ENCODE measurements at places on chromosomes 16 and 17. TPM values are rescaled to one million over a fixed set of nuclear protein-coding genes. Genes with fewer than 3 reads are reported as not detected.
A peak's percentile ranks its signal among the peaks of the same experiment; 100 is the strongest.

The KCNJ18 gene
- not detected for polyA plus RNA-seq

The APOBR gene
- polyA plus RNA-seq: 8.2 TPM

The RFNG gene
- 42.1 TPM for polyA plus RNA-seq

The KRTAP4-1 gene
- not detected for polyA plus RNA-seq

The FAM171A2 gene
- polyA plus RNA-seq: 6.5 TPM

The LRRC37A3 gene
- 9.2 TPM for polyA plus RNA-seq

The SHISA6 gene
- 0.24 TPM for polyA plus RNA-seq

The ZP2 gene
- 0.27 TPM for polyA plus RNA-seq

DNA sequence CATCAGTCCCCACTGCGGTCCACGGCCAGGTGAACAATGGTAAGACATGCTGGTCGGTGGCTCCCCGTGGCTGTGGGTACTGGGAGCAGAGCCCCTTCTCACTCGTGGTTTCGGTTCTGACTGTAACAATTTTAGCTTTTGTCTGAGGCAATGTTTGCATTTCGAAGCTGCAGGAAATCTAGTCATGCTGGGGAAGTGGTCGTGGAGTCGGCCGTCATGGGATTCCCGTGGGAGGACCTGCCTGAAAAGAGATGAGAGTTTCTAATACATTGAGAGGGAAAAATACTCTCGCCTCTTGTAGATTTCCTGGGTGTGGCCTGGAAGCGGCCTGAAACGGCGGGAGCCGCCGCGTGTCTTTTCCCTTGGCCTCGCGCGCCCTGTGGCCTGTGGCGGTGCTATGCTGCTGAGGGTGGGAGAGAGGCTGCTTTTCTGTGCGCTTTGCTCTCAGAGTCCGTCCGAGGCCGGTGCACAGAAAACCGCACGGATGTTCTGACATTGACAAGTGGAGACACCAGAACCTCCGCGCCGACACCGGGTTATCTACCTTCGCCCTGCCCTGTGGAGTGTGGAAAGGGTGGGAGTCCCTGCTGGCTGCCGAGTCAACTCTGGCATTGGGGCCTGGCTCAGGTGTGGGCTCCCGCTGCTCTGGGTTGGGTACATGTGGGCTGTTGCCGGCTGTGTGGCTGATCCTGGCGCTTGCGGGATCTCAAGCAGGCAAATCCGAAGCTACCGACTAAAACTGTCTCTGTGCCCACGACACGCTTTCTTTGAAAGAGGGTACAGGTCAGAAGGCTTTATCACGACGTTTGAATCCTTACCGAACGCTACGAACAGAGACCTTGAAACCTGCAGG is 60.8 kb downstream of the WDR45B start:
- no peak for DNase-seq

DNA sequence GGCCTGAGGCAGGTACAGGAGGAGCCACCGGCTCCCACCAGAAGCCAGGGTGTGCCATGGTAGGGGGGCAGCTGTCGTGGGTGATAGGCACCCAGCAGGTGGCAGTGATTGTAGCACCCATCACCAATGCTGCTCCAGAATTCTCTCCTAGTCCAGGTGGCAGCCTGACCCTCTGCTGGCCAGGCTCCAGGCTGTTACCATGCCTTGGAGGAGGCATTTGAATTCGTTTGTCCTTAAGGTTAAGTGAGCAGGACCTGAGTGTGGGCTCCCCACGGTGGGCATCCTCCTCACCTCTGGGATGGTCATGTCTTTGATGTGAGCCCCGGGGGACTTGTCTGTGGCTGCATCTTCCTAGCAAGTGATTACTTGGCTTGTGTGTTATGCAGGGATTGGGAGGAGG is 59.4 kb downstream of the RGS9 start:
- no peak for DNase-seq

GRCh38 chr17:74873037-74873873 is 461 bp upstream of the FDXR start:
- peak; percentile 100 for DNase-seq

DNA sequence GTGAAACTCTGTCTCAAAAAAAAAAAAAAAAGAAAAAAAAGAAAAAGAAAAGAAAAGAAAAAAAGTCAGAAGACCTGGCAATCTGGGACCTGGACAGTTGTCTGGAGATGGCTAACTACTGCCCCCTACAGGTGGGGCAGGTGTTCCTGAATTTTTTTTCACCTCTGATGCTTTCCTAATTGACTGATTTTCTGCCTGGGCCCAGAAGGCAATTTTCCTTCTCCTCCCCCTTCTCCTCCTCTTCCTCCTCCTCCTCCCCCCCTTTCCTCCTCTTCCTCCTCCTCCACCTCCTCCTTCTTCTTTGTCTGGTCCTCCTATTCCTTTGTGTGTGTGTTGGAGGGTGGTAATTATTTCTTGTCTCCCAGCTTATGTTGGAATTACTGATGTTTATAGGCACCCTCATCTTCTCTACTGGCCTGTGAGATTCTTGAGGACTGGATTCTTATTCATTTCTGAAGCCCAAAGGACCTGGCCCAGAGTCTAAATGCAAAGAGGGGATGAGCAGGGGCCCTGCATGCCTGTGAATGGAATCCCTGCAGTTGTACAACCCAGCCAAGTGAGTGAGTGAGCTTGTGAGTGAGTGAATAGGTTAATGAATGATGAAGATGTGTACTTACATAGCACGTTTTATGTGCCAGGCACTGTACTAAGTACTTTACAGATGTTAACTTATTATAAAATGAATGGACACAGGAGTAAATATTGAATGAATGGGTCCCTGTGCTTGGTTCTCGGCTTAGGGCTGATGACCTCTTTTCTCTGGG is 26.9 kb downstream of the IRX5 start:
- no peak for DNase-seq

DNA sequence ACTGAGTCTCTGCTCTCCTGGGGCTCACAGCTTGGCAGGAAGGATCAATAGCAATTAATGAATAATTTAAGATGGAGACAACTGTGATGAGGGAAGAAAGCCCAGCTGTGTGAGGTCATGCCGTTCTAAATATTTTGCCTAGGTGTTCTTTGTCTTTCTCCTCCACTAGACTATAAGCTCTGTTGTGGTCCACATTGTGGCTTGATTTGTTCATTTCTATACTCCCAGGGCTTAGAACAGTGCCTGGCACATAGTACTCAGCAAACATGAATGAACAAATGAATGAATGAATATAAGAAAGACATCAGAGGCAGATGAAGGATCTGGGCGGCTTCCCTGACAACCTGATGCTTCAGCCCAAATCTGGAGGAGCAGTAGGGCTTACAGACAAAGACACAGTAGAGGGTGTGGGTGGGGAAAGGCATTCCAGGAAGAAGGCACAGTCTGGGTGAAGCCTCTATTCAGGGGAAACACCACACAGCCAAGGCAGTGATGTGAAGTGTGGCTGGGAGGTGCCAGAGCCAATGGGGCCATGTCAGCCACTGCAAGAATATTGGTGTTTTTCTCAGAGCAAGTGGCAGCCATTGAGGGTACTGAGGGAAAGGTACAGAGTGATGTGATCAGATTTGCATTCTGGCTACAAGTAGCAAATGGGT is 8.3 kb downstream of the CDH13 start:
- DNase-seq: no peak

DNA sequence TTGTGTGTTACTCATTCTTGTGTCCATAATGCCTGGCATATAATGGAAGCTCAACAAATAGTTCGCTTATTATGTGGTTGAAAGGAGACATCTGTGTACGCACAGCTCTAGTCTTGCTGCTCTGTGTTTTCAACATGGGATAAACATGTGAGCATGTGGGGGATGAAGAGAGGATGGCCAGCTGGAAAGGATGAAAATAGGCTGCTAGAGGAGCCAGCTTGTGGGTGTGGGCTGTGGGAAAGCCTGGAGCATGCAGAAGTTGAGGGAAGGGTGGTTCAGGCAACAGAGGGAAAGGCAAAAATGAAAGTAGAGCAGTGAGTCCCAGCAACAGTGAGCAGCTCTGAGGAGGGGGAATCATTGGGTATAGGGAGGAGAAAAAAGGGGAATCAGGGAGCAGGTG is 324.6 kb upstream of the CDH11 start:
- no peak for DNase-seq

DNA sequence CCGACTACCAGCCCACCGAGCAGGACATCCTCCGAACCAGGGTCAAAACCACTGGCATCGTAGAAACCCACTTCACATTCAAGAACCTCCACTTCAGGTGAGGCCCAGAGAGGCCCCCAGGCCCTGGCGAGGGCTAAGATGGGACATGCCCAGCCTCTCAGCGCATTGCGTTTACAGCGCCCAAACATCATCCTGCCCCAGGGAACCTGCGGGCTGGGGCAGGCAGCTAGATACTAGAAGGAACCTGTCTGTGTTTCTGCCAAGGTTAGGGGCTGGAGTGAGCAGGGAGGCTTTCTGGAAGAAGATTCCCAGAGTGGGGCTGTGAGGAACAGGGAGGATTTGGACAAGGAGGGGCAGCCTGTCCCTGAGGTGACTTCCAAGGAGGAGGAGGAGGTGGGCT is 90.6 kb downstream of the AMFR start:
- DNase-seq: no peak

Measured in large intestine (tissue), 12 donors.